Left lung (tissue), 14 donors: ENCODE measurements at places on chromosomes 2 and 18. TPM values are rescaled to one million over a fixed set of nuclear protein-coding genes. Genes with fewer than 3 reads are reported as not detected.

GNLY gene
- 1.9 TPM for polyA plus RNA-seq

GKN1 gene
- not detected for polyA plus RNA-seq

ITPRIPL1 gene
- polyA plus RNA-seq: 4.8 TPM

PDCL3 gene
- 26.8 TPM for polyA plus RNA-seq

MEP1B gene
- polyA plus RNA-seq: 0.47 TPM

VWC2L gene
- polyA plus RNA-seq: not detected

POTEF gene
- polyA plus RNA-seq: 0.15 TPM

UGT1A6 gene
- polyA plus RNA-seq: 0.16 TPM

EMX1 gene
- 0.08 TPM for polyA plus RNA-seq

CSRNP3 gene
- 11.4 TPM for polyA plus RNA-seq

ASAP2 gene
- 41.8 TPM for polyA plus RNA-seq

NAT8 gene
- 1.2 TPM for polyA plus RNA-seq

GRCh38 chr18:6569813-6570212 lies 155.1 kb upstream of the L3MBTL4 start:
- no peaks in the 10 kb centered on the region for H3K36me3 ChIP-seq
- DNase-seq: no peak

DNA sequence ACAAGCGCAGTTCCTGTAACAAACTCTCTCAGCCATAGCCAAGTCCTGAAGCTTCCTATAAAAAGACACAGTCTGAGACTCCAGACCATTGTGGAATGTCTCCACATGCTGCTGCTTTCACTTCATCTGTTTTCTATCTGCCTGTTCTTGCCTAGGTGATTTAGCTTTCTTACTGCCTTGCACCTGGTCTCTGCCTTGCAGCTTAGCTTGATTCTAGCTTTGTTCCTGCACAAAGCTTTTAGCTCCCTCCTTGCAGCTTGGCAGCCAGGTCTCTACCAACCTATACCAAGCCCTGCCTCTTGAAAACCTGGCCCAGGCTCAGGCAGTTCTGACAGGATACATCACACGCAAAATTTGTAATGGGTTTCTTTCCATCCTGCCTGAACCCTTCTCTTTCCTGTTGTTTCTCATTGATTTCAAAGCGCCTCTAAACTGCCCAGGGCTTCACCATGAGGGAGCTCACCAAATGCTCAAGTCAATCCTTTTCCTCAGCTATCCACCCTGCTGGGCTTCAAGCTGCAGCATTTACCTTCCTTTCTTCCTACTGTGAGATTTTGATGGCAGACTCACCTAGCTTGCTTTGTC lies 941.3 kb upstream of the NXPH2 start:
- H3K27me3 ChIP-seq: no peaks in the 10 kb centered on the region
- H3K4me3 ChIP-seq: no peak overlapping the region
- H3K27ac ChIP-seq: no peak overlapping the region
- no peak for DNase-seq
- no peaks in the 10 kb centered on the region for H3K4me1 ChIP-seq

DNA sequence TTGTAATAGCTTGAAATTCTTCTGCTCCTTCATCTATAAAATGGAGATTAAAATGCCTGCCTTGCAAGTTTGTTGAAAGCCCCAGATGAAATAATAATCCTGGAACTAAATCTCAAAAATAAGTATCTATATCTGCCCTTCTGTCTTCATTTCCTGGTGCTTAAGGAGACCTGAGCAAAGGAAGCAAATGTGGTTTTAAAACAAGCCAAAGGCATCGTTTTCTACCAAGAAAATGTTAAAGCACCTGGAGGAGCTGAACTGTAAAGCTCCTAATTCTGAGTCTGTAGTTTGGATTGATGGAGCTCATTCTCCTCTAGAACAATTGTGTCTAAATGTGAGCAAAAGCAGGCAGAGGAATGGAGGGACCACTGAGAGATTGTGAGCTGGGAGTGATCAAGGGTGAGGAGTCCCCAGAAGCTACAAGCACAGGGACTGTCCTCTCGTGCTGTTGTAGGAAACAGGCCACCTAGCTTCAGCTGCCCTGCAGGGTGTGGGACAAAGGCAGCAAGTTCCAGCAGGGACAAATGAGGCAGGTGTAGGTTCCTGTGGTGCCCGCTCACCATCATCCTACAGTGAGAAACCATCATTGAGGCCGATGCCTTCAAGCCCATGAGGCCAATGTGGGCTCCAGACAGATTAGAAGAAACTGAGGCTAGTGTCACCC lies 420.7 kb upstream of the TRIB2 start:
- H3K36me3 ChIP-seq: no peaks in the 10 kb centered on the region
- H3K4me3 ChIP-seq: no peak overlapping the region
- no peak for DNase-seq
- no peak overlapping the region for H3K27ac ChIP-seq
- no peaks in the 10 kb centered on the region for H3K27me3 ChIP-seq

- H3K4me1 ChIP-seq: no peaks in the 10 kb centered on the region
- no peaks in the 10 kb centered on the region for H3K27me3 ChIP-seq
- DNase-seq: no peak
- H3K27ac ChIP-seq: no peak overlapping the region
- no peak overlapping the region for H3K4me3 ChIP-seq
These were observed 860.0 kb upstream of the ZEB2 start for GRCh38 chr2:145379934-145380333.

GRCh38 chr18:22424565-22424963 lies 6.8 kb upstream of the CTAGE1 start:
- H3K4me1 ChIP-seq: no peaks in the 10 kb centered on the region
- H3K36me3 ChIP-seq: no peaks in the 10 kb centered on the region
- no peak overlapping the region for H3K27ac ChIP-seq

DNA sequence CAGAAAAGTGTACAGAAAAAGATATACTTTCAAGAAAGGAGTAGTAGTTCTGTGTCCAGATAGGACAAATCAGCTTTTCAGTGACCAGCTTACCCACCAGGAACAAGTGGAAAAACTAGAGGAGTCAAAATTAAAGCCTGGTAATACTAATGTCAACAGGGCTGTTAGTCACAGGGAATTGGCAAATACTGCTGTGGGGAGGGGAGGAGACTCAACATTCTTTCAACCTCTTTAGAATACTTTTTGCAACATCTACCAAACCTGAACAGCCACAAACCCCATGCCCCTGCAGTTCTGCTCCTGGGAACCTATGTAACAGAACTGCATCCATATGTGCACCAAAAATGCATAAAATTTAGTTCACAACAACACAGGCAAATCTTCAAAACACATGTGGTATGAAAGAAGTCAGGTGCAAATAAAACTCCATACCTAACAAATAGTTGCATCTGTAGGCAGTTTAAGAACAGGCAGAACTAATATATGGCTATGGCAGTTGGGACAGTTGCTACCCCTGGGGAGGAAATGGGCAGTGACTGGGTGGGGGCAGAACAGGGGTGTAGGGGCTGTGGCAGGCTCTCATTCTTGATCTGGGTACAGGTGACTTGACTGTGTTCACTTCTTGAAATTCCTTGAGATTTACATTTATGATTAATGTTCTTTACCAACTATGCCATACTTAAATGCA lies 9.7 kb downstream of the CMPK2 start:
- H3K4me3 ChIP-seq: no peak overlapping the region
- H3K27ac ChIP-seq: peak overlapping the region; percentile 33
- no peaks in the 10 kb centered on the region for H3K36me3 ChIP-seq
- H3K4me1 ChIP-seq: peaks cover 5% of the 10 kb centered on the region

DNA sequence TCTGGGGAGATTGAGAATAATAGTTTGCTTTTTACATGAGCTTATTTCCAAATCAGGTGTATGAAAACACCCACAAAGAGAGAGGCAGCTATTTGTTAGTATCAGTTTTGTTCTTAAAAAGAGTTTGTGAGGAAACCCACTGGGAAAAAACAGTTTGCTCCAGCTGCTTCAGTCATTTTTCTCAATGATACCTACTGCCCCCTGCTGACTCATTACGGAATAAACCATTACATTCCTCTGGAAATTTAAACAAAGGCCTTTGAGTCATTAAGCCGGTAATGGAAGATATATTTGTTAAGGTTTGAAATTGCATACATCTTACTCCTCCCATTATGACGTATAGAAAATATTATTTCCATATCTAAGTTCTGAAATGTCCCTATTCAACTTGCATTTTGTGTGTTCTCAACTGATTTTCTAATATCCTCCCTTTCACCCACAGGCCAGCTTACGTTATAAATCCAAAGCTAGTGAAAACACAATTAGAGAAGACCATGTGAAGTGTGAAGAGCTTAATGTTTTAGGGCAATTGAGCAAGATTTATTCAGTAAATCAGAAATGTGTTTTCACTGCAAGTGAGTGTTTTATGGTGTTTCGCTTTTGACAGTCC lies 761.6 kb downstream of the DSC3 start:
- no peak overlapping the region for H3K4me3 ChIP-seq
- H3K27ac ChIP-seq: no peak overlapping the region
- H3K27me3 ChIP-seq: no peaks in the 10 kb centered on the region
- no peaks in the 10 kb centered on the region for H3K4me1 ChIP-seq
- H3K36me3 ChIP-seq: no peaks in the 10 kb centered on the region

GRCh38 chr18:74539289-74539688 lies 5.0 kb downstream of the CNDP1 start:
- H3K27ac ChIP-seq: no peak overlapping the region
- no peak for DNase-seq
- no peaks in the 10 kb centered on the region for H3K36me3 ChIP-seq
- no peaks in the 10 kb centered on the region for H3K4me1 ChIP-seq

DNA sequence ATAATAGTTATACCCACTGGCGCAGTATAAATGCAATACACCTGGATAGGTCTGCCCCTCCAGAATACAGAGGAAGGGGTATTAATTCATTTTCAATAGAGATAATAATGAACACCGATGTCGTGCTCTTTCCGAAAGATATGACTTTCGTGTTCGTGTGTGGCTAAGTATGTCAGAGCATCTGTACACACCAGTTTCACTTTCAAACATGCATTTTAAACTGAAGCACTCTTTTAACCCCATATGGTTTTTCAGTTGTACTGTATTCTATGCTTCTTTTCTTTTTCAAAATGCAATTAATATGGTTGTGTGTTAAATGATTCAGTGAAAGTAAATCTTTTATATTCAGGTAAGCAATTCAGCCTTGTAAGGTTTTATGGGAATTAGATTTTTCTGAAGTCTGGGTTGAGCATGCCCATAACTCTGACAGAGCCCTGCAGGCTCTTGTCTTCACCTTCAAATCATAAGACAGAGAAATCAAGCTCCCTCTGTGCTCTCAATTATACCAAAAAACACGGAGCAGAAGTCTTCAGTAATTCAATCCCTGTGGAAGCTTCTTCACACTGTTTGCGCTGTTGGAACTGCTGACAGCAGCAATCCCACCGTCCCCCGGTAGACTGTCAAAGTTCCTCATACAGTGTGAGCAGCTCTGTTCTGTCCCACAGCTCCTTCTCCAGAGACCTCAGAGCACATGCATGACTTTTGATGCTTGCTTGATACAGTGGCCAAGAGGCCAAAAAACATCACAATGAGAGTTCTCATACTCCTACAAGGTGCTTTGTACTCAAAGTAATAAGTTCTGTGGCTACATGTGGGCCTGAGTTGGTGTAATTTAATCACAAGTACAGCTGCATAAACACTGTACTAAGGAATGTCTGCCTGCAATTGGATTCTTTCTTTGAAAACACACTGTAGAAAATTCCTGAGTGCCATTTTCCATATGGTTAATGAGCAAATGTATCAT lies 186.8 kb downstream of the ZNF521 start:
- DNase-seq: no peak
- peak overlapping the region; percentile 3 for H3K4me3 ChIP-seq
- H3K36me3 ChIP-seq: no peaks in the 10 kb centered on the region
- no peaks in the 10 kb centered on the region for H3K27me3 ChIP-seq

DNA sequence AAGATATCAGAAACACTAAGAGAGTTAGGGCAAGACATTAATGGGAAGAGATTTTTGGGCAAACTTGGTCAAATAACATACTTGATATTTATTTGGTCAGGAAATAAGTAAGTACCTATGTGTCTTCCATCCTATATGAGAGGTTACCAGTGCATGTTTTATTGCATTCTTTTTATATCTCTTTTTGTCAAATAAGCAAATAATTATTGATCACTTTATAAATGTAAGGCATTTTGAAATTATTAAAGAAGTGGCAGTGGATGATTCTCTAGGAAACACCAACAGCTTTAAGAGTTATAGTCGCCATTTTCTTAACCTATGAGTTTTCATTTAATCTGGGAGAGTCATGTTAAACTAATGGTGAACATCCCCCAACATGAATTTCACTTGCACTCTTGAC lies 453.3 kb downstream of the MEIS1 start:
- no peak overlapping the region for H3K4me3 ChIP-seq
- H3K27ac ChIP-seq: no peak overlapping the region
- no peak for DNase-seq
- H3K4me1 ChIP-seq: no peaks in the 10 kb centered on the region
- no peaks in the 10 kb centered on the region for H3K36me3 ChIP-seq

- H3K36me3 ChIP-seq: no peaks in the 10 kb centered on the region
- DNase-seq: no peak
- no peak overlapping the region for H3K27ac ChIP-seq
These were observed 82.8 kb upstream of the RMP24 start for GRCh38 chr18:35889677-35890076.

GRCh38 chr2:27379836-27380625 lies 503 bp downstream of the ZNF513 start:
- peak; percentile 81 for DNase-seq
- no peaks in the 10 kb centered on the region for H3K27me3 ChIP-seq
- peak overlapping the region; percentile 89 for H3K27ac ChIP-seq
- H3K4me3 ChIP-seq: peak overlapping the region; percentile 74
- peaks cover 28% of the 10 kb centered on the region for H3K4me1 ChIP-seq

- peaks cover 38% of the 10 kb centered on the region for H3K4me1 ChIP-seq
- no peaks in the 10 kb centered on the region for H3K36me3 ChIP-seq
- H3K27me3 ChIP-seq: no peaks in the 10 kb centered on the region
- no peak overlapping the region for H3K27ac ChIP-seq
- DNase-seq: no peak
These were observed 94.8 kb upstream of the B3GNT7 start for GRCh38 chr2:231300722-231301076.

- no peaks in the 10 kb centered on the region for H3K36me3 ChIP-seq
- H3K4me1 ChIP-seq: peaks cover 9% of the 10 kb centered on the region
- peaks cover 64% of the 10 kb centered on the region for H3K27me3 ChIP-seq
- H3K27ac ChIP-seq: no peak overlapping the region
- peak overlapping the region; percentile 58 for H3K4me3 ChIP-seq
- DNase-seq: peak; percentile 46
These were observed 2.0 kb downstream of the BCL11A start for GRCh38 chr2:60551240-60552077.

DNA sequence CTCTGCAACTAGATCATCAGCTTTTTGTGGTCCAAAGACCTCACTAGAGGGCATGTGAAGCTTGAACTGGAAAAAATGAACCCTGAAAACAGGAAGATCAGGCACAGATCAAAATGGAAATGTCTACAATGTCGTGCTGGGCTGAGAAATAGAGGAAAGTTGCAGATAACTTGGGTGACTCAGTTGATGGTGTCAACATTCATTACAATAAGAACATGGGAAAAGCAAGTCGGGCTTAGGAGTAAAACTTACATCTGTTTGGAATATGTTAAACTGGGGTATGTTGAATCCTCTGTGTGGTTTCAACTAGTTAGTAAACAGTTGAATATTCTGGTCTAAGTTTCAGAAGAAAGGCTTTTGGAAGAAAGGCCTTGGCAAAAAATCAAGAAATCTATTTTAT lies 940.4 kb downstream of the ERBB4 start:
- H3K27me3 ChIP-seq: no peaks in the 10 kb centered on the region
- no peaks in the 10 kb centered on the region for H3K4me1 ChIP-seq
- DNase-seq: no peak
- no peak overlapping the region for H3K27ac ChIP-seq
- no peaks in the 10 kb centered on the region for H3K36me3 ChIP-seq
